ENCODE measurements at places on chromosomes 7 and 10.
A peak's percentile ranks its signal among the peaks of the same experiment; 100 is the strongest.

- DNase-seq = no peak
These were observed 399.9 kb downstream of the NXPH1 start for GRCh38 chr7:8833355-8833754.

DNA sequence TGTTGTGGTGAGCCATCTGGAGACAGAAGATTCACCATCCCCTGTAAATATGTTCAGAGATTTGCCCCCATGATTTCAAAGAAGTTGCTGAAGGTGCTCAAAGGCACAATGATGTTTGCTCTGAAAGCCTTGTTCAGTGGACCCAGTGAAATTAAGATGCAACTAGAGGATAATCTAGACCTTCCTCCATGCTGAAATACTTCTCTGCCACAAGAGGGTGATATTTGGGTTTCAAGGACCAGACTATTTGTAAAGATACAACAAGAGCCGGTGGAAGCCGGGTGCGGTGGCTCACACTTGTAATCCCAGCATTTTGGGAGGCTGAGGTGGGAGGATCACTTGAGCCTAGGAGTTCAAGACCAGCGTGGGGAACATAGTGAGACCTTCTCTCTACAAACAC, 13.5 kb upstream of the MSRB2 start:
- no peak for DNase-seq

DNA sequence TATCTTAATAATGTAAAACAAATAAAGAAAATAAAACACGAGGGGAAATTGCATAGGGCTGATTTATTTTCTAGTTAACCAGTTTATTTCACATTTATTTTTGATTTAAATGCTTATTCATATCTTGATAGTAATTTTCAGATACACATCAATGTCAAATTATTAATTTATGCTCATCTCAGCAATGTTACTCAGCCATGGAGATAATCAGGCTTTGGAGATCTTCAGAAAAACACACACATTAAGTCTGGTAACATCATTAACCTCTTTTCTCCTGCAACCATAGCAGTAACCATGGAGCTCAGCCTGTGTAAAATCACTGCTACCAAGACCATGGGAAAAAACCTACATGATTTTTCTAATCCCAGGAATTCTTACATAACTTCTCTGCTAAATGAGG, 31.9 kb upstream of the TBX20 start:
- no peak for DNase-seq

GRCh38 chr10:82889728-82890127, 1014.7 kb downstream of the NRG3 start:
- DNase-seq = no peak

DNA sequence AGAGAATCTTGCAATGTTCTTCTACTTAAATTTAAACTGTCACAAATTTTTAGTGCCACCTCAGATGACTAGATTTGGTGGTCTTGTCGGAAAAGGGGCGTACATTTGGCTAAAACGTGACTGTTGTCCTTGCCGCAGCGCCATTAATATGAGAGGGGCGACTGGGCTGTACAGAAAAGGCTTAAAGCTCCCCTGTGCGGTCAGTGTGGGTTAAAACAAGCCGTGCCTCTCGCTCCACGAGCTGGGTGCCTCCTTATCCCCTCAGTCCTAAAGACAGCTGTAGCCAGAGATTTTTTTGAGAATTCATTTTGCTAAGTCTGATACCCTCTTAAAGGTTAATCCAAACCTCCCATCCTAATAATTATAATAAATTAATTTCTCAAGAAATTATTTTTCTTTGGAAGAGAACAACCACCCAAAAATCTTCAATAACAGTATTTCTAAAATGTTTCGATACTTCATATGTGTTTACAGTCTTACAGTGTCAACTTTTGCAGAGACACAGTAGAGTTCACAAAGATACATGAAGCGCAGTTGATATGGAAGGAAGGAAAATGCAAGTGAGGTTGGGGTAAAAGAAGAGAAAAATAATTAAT, 68.6 kb downstream of the C7orf25 start:
- no peak for DNase-seq

DNA sequence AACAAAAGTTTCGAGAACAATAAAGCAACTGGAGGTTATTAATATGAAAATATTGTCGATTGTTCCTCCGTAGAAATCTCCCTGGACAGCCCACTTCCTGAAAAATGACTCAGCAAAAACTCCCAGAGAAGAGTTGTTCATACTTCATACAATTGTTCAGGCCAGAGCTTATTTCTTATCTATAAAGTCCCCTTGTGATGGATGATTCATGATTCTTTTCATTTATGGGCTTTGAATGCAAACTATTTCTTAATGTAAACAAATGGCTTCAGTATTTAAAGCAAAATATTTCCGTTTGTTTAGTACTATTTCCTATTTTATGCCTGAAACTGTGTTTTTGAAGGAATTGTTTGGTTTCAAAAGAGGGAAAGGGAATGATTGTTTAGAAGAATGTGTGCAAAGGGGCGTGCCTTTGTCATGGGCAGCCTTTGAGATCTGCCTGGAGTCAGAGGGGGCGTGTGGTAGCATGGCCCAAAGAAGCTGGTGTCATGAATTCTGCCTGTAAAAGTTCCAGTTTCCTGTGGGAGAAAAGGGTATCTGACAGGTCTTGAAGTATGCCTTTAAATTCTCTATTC, 26.2 kb upstream of the EXOC6 start:
- peak; percentile 73 for DNase-seq
